NCI-H2081 (cell line): ENCODE measurements at places on chromosomes 16 and 17.

GRCh38 chr17:3697103-3697476, 1.1 kb upstream of the P2RX5 start:
- no peak for DNase-seq

- DNase-seq, result no peak
Measured at GRCh38 chr16:49605536-49606254, 232.1 kb downstream of the C16orf78 start.

- no peak for DNase-seq
Measured at GRCh38 chr17:77354670-77355455, 214.1 kb downstream of the SEC14L1 start.

DNA sequence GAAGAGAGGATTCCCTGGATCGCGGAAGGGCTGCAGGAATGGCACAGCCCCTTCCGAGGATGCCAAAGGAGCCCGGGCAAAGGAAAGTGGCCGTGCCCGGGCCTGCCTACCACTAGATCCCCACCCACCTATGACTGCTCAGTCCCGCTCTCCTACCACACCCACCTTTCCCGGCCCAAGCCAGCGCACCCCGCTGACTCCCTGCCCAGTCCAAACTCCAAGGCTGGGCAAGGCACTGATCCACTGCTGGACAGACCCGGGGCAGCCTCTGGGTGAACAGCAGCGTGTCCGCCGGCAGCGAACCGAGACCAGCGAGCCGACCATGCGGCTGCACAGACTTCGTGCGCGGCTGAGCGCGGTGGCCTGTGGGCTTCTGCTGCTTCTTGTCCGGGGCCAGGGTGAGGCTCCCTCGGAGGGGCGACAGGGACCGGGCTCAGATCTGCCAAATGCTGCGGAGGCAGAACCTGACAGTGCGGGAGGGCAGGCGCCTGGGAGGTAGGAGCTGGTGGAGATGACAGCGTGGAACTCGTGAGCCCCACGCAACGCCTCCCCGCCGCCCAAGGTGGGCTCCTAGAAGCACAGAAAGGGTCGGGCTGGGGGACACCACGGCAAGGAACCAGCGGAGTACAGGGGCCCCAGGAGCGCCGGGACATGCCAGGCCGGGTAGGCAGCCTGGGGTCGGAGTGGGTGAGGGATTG, at the start of gene CES2:
Gene CES2, plus strand, starts transcription at position 203 of the 698 bp plus-strand sequence. Its CDS starts 120 bp downstream, at position 323.
- DNase-seq, result no peak

GRCh38 chr16:87926246-87927194, 9.8 kb downstream of the CA5A start:
- DNase-seq, result no peak
